ENCODE measurements at places on chromosomes 6 and 20.

DNA sequence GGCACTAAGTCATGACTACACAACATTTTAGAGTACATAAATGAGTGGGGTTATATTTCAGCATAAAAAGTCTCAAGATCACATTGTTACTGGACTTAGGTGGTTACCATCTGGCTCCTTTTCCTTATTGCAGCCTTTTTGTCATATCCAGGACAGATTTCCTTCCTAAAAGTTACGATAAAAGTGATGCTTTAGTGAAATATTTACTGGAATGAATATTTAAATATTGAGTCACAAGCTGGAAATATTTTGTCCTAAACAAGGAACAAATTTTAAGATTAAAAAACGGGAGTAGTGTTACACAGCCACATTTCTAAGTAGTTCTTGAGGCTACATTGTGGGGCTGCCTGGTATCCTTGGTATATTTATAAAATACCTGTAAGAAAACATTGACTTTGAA lies 52.2 kb downstream of the CDC40 start:
- DNase-seq = no peak

DNA sequence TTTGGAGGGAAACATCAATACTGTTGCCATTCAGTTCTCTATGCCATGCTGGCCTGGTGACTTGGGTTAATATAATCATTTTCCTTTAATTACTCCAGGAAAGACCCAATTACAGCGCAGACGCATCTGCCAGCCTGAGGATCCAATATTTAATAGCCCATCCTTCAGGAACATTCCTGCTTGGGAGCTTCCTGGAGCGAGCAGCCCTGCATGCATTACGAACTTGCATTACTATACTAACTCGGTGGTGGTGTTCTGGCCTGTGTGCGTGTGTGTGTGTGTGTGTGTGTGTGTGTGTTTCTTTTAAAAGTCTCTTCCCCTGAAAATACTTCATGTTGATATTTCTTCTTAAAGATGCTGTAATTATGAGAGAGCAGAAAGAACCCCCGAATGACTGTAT lies 26.5 kb downstream of the PMEPA1 start:
- no peak for DNase-seq

GRCh38 chr20:54098047-54098446 lies 27.7 kb upstream of the BCAS1 start:
- no peak for DNase-seq

- DNase-seq = no peak
These were observed 97.1 kb upstream of the GRIK2 start for GRCh38 chr6:101296169-101296960.

GRCh38 chr6:148235446-148235845 lies 107.2 kb upstream of the SASH1 start:
- DNase-seq = no peak
